ENCODE measurements at places on chromosomes 1 and 21. TPM values are rescaled to one million over a fixed set of nuclear protein-coding genes. Genes with fewer than 3 reads are reported as not detected.

DNA sequence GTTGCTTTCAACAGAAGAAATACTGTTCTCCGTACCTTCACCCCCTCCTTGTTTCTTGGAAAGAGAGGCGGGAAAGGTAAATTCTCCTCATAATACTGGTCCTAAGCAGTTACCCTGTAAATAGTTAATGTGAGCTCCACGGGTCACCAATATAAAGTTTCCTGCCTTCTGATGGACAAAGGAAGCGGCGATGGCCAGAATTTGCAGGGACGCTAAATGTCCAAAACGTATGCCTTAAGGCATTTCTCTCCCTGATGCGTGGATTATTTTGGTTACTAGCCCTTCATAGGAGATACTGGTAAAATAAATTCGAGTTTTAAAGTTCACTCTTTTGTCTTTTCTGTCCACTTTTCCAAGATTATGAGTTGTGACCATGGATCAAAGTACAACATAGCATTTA lies 898 bp upstream of the PTGS2 start:
- no peak for DNase-seq

GRCh38 chr1:98732985-98733781 lies 71.7 kb downstream of the SNX7 start:
- DNase-seq: no peak

GRCh38 chr1:203742436-203742835 lies 22.5 kb upstream of the LAX1 start:
- DNase-seq: no peak

- no peak for DNase-seq
These were observed 2.1 kb downstream of the F3 start for GRCh38 chr1:94539496-94539895.

GRCh38 chr1:217661407-217661806 lies 30.3 kb downstream of the SPATA17 start:
- DNase-seq: no peak

DNA sequence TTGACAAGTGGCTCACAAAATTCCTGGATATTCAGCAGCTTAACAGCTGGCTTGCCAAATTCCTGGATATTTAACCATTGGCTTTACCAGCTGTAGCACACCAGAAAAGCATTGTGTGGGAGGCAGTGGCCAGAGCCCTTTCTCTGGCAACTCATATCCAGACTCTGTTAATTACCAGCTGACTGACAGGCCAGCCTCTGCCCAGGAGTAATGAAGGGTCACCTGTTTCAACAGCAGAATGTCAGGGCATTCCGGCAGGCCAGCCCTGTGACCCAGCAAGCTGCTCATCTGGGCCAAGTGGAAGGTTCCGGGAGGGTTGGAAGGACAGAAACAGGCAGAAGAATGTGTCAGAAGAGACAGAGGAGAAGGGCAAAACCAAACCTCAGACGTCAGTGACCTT lies 35.2 kb upstream of the KIRREL1 start:
- no peak for DNase-seq

- no peak for DNase-seq
These were observed 103.6 kb upstream of the KAZN start for GRCh38 chr1:14494911-14495310.

DNA sequence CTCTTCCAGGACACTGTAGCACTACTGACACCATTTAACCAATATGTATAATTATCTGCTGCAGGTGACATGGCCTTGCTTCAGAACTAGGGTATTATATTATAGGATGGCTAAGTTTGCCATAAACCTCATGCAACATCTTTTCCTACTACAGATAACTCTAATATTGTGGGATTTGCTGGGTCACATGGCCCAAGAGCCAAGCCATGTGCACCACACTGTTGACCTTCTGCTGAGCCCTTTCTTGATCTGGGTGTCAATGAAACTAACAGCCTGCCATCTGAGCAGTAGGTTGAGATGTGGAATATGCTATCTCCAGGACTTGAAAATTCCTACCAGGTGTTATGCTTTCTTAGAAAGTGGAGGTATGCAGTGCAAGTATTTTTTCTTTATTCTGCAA lies 2291.1 kb downstream of the MRPL39 start:
- DNase-seq: no peak

- DNase-seq: no peak
These were observed 478.6 kb downstream of the PCP4 start for GRCh38 chr21:40345711-40346321.

- no peak for DNase-seq
These were observed 45.9 kb downstream of the URB1 start for GRCh38 chr21:32346951-32347350.

- DNase-seq: no peak
These were observed 28.0 kb downstream of the AGBL4 start for GRCh38 chr1:49995734-49996133.

GRCh38 chr1:169133801-169134502 lies 27.5 kb downstream of the ATP1B1 start:
- DNase-seq: no peak

- no peak for DNase-seq
These were observed 427.2 kb downstream of the KCNT2 start for GRCh38 chr1:196180847-196181593.

- DNase-seq: no peak
These were observed 17.0 kb upstream of the SH2D2A start for GRCh38 chr1:156833603-156834002.

DNA sequence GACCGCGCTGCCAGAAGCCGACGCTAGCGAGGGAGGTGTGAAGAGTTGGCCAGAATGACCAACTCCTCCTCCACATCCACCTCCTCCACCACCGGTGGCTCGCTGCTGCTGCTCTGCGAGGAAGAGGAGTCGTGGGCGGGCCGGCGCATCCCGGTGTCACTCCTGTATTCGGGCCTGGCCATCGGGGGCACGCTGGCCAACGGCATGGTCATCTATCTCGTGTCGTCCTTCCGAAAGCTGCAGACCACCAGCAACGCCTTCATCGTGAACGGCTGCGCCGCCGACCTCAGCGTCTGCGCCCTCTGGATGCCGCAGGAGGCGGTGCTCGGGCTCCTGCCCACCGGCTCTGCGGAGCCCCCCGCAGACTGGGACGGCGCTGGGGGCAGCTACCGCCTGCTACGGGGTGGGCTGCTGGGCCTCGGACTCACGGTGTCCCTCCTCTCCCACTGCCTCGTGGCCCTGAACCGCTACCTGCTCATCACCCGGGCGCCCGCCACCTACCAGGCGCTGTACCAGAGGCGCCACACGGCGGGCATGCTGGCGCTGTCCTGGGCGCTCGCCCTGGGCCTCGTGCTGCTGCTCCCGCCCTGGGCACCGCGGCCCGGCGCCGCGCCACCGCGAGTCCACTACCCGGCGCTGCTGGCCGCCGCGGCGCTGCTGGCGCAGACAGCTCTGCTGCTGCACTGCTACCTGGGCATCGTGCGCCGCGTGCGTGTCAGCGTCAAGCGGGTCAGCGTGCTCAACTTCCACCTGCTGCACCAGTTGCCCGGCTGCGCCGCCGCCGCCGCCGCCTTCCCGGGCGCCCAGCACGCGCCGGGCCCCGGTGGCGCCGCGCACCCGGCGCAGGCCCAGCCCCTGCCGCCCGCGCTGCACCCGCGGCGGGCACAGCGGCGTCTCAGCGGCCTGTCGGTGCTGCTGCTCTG lies 1.2 kb downstream of the GPR88 start:
- DNase-seq: no peak

GRCh38 chr1:203480525-203481084 lies 5.0 kb downstream of the PRELP start:
- no peak for DNase-seq

DNA sequence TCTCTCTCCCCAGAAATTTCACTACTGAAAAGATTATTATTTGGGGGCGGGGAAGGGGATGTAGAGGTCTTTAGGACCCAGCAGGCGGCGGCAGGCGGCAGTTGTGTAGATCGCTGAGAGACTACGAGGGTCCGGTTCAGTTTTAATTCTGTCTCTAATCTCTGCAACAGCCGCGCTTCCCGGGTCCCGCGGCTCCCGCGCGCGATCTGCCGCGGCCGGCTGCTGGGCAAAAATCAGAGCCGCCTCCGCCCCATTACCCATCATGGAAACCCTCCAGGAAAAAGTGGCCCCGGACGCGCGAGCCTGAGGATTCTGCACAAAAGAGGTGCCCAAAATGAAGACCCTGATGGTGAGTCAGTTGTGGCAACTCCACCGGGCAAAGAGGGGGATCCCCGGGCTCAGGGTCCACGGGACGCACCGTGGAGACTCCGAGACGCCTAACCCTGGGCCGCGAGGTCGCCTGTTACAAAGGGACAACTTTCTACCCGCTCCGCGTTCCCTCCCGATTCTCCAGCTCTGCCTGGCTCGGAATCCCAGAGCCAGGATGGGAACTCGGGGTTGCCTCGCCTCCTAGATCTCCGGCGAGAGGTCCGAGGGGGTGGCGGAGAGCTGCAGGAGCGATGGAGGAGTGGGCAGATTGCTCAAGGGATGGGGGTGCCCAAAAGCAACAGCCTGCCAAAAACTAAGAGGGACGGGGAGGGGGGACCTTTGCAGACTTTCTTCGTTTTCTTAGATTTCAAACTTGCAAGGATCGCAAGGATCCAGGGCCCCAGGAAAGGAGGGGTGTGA lies at the start of gene ST6GALNAC5:
ST6GALNAC5 (plus strand) TSS at position 139 of the 789 bp plus-strand sequence.
- DNase-seq: no peak

DNA sequence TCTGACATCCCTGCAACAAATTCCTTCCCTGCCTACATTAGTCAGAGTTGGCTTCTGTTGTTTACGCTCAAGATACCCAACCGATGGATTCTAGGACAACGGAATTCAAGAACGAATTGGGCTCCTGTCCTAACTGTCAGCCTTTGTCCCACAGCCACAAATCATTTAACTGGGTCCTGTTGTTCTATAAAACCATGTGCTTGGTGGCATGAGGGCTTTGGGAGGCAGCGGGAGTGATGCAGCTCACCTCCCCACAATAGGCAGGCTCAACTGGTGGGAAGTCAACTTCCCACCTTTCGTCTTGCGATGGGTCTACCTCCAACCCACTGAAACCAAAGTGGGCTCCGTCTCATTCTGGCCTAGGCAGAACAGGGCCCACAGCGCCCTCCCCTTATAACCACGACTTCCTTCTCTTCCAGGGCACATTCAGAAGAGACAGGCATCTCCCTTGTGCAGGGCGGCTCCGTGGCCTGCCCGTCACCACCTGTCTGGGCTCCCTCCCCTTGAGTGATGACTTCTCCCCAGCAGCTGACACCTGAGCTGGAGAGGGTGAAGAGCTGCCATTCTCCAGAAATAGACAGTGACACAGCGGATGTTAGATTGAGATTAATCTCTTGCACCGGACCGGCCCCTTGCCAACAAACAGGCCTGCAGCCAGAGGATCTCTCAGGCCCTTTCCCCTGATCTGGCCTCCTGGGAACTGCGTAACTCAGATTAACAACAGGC lies 26.5 kb downstream of the LRRC38 start:
- DNase-seq: no peak

DNA sequence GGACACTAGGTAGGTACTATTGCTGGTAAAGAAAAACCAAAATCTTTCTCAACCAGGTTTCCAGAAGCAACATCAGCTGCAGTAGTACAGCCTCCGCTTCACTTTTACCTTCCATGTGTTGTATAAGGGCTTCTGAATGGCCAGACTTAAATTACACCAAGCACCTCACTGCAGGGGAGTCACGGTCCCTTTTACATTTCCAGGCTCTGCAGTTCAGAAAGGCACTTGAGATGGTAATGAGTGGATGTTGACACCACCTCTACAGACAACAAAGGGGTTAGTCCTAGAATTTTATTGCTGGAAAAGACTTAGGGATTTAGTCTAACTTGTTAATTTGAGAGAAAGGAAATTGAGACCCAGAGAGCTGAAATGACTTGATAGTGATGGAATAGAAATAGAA lies 12.0 kb upstream of the DUSP12 start:
- no peak for DNase-seq

- no peak for DNase-seq
These were observed 56.6 kb upstream of the RPL11 start for GRCh38 chr1:23634840-23635651.

GRCh38 chr1:6414443-6414844 lies 5.3 kb downstream of the HES2 start:
- DNase-seq: no peak

- DNase-seq: no peak
These were observed 1.8 kb upstream of the ERG start for GRCh38 chr21:38500073-38500472.

DNA sequence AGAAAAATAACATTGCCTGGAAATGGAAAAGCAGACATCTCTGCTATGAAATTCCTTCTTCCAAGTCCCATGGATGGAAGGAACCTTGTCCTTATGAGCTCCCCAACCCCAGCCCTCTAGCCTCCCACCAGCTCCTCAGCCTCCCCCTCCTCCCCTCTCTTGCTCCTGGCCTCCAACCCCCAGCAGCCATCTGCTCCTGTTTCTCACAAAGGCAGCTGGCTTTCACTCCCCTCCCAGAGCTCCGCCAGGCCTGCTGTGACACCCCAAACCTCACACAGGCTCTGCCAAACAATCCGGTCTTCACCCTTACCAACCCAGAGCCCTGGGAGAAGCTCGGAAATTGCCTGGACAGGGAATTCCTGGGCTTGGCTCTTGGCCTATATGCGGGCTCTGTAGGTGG lies 69.2 kb downstream of the KLHDC7A start:
- DNase-seq: no peak

DNA sequence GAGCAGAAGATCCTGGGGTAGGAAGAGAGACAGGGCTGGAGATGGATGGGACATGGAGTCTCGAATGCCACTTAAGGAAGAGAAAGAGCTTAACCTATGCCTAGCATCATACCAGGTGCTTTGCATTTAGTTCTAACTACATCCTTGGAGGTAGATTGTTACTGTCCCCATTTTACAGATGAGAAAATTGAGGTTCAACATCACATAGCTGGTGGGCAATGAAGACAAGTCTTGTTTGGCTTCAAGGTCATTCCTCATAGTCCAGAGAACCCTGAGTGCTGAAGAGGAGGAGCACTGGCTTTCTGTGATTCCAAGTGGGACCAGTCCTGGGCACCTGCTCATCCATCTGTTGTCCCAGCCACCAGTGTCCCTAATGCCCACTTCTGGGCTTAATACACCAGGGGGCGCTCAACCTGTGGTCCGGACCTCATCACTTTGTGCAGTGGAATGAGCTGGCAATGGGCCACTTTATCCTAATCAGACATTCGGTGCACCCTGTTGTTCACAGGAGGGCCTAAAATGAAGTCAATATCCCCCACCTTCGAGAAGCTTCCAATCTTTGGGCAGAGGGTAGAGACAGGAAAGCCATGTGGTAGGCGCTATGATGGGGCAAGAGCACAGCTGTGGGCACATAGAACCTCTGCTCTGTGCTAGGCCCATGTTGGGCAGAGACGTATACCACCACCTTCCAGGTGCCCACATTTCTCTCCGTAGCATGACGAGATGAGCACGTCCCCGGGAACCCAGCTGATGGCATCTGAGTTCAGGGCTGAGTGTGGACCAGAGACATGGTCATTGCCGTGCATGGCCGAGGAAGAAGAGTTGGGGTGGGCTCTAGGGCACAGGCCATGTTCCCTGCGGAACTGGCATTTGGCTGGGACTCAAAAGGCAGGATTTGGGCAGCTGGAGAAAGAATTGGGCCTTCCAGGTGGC lies 9.2 kb downstream of the RPS6KA1 start:
- no peak for DNase-seq

KPRP gene
- not detected for total RNA-seq

LCE2C gene
- total RNA-seq: not detected

B3GALT2 gene
- total RNA-seq: 7.6 TPM

GPR153 gene
- total RNA-seq: 5.8 TPM

SPRR2B gene
- total RNA-seq: not detected

GUCA2B gene
- not detected for total RNA-seq

RGS16 gene
- total RNA-seq: 0.56 TPM
